Kidney (tissue), 22 donors: ENCODE measurements at places on chromosomes 16 and 17. TPM values are rescaled to one million over a fixed set of nuclear protein-coding genes. Genes with fewer than 3 reads are reported as not detected.

DNA sequence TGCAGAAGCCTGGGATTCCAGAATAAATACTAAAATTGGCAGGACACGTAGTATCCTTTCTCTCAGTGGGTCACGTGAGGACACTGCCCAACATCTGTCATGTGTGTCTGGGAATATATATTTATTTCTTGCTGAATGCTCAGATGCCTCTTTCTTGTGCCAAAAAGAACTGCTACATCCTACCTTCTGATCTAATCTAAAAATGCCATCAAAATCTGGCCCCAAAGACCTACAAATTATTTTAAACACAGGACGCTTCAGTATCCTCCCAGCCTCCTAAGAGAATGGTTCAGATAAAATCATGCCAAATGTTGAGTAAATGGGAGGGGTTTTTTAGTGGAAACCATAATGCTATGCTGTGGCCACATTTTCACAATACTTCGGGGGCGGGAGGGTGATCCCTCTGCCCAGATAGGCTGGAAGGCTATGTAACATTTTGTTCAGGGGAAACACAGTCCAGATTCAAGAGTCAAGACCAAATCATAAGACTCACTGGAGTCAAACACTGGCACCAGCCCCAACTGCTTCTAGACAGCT lies 22.9 kb upstream of the CORO6 start:
- no peaks in the 10 kb centered on the region for H3K27me3 ChIP-seq
- no peak overlapping the region for H3K4me3 ChIP-seq
- peaks cover 23% of the 10 kb centered on the region for H3K4me1 ChIP-seq

DNA sequence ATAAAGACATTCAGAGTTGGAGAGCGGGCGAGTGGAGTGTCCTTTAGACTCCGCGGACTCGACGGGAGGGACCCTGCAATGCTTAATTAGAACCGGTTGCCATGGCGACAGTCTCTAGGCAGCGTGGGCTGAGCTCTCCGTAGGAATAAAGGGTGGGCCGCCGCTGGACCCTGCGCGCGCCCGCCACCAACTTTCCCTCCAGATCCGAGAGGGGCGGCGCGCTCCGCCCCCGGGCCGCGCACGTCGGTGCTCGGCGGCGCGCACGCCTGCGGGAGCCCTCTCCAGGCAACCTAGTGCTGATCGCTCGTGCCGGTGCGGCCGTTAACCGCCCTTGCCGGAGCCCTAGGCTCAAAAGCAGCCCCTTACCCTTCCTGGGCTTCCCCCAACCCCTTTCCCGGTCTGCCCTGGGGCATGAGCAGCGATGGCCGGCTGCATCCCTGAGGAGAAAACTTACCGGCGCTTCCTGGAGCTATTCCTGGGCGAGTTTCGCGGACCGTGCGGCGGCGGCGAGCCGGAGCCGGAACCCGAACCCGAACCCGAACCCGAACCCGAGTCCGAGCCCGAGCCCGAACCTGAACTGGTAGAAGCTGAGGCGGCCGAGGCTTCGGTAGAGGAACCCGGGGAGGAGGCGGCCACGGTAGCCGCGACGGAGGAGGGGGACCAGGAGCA lies at the start of gene PPM1E:
Gene PPM1E (plus strand): TSS at position 278 of the 669 bp plus-strand sequence.
- peak within 1 kb of the TSS; percentile 52 for H3K4me3 ChIP-seq
- H3K27ac ChIP-seq, result no peak within 1 kb of the TSS
- no peaks in the 10 kb centered on the region for H3K4me1 ChIP-seq
- H3K27me3 ChIP-seq, result no peaks in the 10 kb centered on the region
- no peaks in the 10 kb centered on the region for H3K36me3 ChIP-seq
- peak; percentile 93 for DNase-seq

GRCh38 chr16:49466529-49466831 lies 92.9 kb downstream of the C16orf78 start:
- peaks cover 2% of the 10 kb centered on the region for H3K27me3 ChIP-seq
- H3K4me3 ChIP-seq, result no peak overlapping the region
- no peaks in the 10 kb centered on the region for H3K4me1 ChIP-seq
- H3K27ac ChIP-seq, result no peak overlapping the region

GRCh38 chr16:72092832-72093447 lies 480 bp downstream of the TXNL4B start:
- H3K27ac ChIP-seq, result peak overlapping the region; percentile 79
- DNase-seq, result peak; percentile 22
- no peaks in the 10 kb centered on the region for H3K27me3 ChIP-seq

GRCh38 chr16:14418795-14419225 lies 211.2 kb downstream of the PARN start:
- H3K36me3 ChIP-seq, result no peaks in the 10 kb centered on the region
- no peaks in the 10 kb centered on the region for H3K4me1 ChIP-seq
- H3K27me3 ChIP-seq, result no peaks in the 10 kb centered on the region
- no peak overlapping the region for H3K4me3 ChIP-seq

DNA sequence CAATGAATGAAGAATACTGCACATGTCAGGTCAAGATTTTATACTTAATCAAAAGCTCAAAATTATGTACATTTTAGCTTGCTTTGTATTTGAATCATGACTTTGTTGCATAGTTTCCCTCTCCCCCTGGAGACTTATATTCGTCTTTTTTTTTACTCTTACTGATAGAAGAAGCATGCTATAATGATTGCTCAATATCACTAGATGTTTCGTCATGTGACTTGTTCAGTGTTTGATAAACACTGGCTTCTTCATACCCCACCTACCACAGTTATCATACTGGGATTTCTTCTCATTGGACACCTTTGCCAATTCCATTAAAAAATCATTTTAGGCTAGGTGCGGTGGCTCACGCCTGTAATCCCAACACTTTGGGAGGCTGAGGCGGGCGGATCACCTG lies 148.7 kb downstream of the FTO start:
- H3K27me3 ChIP-seq, result no peaks in the 10 kb centered on the region
- peaks cover 17% of the 10 kb centered on the region for H3K4me1 ChIP-seq
- no peak for DNase-seq
- H3K27ac ChIP-seq, result no peak overlapping the region

DNA sequence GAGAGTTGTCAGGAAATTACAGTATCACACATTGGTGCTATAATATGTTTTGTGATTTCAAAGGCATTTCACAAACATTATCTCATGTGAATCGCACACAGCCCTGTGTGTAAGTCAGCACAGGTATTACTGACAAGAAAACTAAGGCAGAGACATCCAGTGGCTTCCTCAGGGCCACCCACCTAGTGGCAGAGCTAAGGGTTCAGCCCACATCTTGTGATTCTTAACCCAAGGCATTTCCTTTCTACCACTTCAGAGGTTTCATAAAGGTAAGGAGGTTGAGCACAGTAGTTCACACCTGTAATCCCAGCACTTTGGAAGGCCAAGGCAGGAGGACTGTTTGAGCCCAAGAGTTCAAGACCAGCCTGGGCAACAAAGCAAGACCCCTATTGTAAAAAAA lies 58.2 kb downstream of the STX8 start:
- DNase-seq, result no peak
- H3K27me3 ChIP-seq, result no peaks in the 10 kb centered on the region
- H3K36me3 ChIP-seq, result no peaks in the 10 kb centered on the region
- no peak overlapping the region for H3K4me3 ChIP-seq
- no peaks in the 10 kb centered on the region for H3K4me1 ChIP-seq

GRCh38 chr17:77385750-77386501 lies 245.2 kb downstream of the SEC14L1 start:
- peak overlapping the region; percentile 83 for H3K27ac ChIP-seq
- no peak for DNase-seq
- H3K27me3 ChIP-seq, result no peaks in the 10 kb centered on the region
- no peak overlapping the region for H3K4me3 ChIP-seq

DNA sequence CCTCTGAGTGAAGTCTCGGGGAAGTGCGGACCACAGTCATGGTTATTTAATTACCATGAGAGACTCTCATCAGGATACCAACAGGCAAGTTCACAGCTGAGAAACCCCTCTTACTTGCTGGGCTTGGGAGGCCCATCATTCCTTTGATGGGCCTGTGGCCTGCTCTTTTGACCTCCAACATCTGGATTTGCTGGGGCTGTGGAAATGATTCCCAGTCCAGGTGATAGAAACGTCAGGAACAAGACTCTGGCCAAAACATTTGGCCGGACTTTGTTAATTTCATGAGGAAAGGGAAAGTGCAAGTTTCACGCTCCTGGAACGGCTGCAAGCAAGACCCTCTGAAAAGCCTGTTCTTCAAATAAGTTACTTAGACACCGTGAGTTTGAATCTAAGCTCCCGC lies 42.5 kb downstream of the TMEM114 start:
- H3K4me3 ChIP-seq, result no peak overlapping the region
- no peaks in the 10 kb centered on the region for H3K4me1 ChIP-seq
- no peaks in the 10 kb centered on the region for H3K27me3 ChIP-seq
- H3K27ac ChIP-seq, result no peak overlapping the region
- H3K36me3 ChIP-seq, result no peaks in the 10 kb centered on the region
- DNase-seq, result no peak

DNA sequence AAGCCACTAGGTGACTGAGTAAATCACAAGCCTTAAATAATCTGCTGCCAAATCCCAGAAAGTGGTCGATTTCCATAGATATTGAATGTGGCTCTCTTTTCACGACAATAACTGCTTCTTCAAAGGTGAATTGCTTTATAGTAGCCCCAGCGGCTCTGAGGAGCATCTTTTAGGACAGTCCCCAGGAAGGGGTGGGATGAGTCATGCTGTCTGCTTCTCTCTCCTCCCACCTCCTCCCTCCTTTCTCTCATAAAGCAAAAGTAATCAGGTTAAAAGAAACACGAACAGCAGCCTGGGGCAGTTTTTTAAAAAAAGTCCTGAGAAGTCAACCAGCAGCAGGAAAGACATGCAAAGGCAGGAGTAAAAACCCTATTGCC lies 1.8 kb downstream of the KIAA0513 start:
- no peak for DNase-seq
- H3K36me3 ChIP-seq, result no peaks in the 10 kb centered on the region
- H3K4me3 ChIP-seq, result peak overlapping the region; percentile 86
- H3K27ac ChIP-seq, result no peak overlapping the region

DNA sequence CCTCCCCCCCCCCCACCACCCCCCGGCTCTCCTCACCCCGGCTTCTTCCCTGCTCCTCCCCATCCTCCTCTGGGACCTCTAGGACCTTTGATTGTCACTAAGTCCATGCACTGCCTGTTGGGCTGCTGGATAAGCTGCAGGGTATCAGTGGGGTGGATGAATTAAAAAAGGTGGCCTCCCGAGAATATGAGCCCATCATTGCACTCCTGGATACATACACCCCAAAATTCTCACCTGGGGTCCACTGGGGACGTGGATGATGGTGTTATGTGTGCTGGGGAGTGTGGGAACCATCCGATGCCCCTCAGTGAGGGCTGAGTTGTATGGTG lies 88.8 kb downstream of the IRF8 start:
- H3K4me1 ChIP-seq, result peaks cover 5% of the 10 kb centered on the region
- no peaks in the 10 kb centered on the region for H3K36me3 ChIP-seq
- no peak overlapping the region for H3K27ac ChIP-seq
- no peak overlapping the region for H3K4me3 ChIP-seq
- no peaks in the 10 kb centered on the region for H3K27me3 ChIP-seq

- peak; percentile 37 for DNase-seq
- H3K36me3 ChIP-seq, result no peaks in the 10 kb centered on the region
- no peak overlapping the region for H3K4me3 ChIP-seq
- no peaks in the 10 kb centered on the region for H3K4me1 ChIP-seq
Measured at GRCh38 chr17:81537856-81538555, 9.8 kb downstream of the FSCN2 start.

DNA sequence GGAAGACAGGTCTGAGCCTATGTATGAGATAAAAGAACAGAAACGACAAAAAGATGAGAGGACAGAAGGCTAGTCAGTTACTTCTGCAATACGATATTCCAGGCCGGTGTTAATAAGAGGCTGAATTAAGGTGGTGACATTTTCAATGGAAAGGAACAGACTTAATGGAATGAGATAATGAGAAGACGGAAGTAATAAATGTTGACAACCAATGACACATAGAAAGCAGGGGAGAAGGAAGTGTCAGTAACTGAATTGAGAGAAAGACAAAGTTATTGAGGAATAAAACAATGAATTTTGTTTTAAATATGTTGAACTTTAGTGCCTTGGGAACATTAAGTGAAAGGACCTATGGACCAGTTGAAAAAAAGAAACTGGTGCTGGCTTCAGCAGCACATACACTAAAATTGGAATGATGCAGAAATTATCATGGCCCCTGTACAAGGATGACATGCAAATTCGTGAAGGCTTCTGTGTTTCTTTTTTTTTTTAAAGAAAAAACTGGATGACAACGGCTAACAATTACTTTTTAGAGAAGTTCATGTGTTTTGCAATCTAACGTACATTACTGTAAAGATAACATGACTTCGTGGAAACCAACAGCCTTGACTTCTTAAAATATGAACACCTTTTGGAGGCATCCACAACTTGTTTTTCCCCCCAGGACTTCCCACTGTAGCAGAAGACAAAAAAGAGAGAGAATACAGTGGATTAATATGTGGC lies 18.5 kb upstream of the CPD start:
- H3K27ac ChIP-seq, result no peak overlapping the region
- no peaks in the 10 kb centered on the region for H3K36me3 ChIP-seq
- H3K27me3 ChIP-seq, result no peaks in the 10 kb centered on the region
- no peak for DNase-seq
- H3K4me1 ChIP-seq, result no peaks in the 10 kb centered on the region
- H3K4me3 ChIP-seq, result no peak overlapping the region

DNA sequence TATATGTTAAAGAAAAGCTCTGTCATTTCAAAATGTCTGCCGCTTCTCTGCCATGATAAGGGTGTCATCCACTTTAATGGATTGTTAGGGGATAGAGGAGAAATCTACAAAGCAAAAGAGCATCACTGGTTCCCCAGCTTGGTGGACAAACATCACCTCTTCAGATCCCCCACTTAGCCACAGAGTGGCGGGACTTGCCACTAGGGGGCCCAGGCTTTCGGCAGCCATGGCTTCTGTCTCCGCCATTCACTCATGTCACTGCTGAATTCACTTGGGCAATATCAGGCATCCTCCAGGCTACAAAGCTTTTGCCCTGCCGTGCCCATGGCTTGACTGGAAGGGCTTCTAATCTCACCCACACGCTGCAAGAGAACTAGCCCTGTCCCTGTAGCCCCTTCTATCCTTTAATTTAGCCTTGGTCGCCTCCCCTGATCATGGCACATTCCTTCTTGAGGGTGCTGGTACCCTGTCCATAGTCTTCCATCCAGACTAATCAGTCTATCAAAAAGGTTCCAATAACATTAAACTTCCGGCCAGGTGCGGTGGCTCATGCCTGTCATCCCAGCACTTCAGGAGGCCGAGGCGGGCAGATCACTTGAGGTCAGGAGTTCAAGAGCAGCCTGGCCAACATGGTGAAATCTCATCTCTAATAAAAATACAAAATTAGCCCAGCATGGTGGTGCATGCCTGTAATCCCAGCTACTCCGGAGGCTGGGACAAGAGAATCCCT lies 34.7 kb downstream of the SBK1 start:
- no peaks in the 10 kb centered on the region for H3K36me3 ChIP-seq
- no peaks in the 10 kb centered on the region for H3K4me1 ChIP-seq
- no peak overlapping the region for H3K4me3 ChIP-seq
- peak; percentile 62 for DNase-seq

GRCh38 chr17:83041305-83041704 lies 38.1 kb upstream of the METRNL start:
- H3K4me3 ChIP-seq, result no peak overlapping the region
- H3K27me3 ChIP-seq, result no peaks in the 10 kb centered on the region
- H3K4me1 ChIP-seq, result no peaks in the 10 kb centered on the region
- no peaks in the 10 kb centered on the region for H3K36me3 ChIP-seq
- no peak overlapping the region for H3K27ac ChIP-seq

Gene FOXN1
- total RNA-seq, result not detected

Gene MYCBPAP
- 0.72 TPM for total RNA-seq

Gene SULT1A1
- 20.7 TPM for total RNA-seq
